ENCODE measurements at places on chromosomes 4 and X. TPM values are rescaled to one million over a fixed set of nuclear protein-coding genes. Genes with fewer than 3 reads are reported as not detected.

DNA sequence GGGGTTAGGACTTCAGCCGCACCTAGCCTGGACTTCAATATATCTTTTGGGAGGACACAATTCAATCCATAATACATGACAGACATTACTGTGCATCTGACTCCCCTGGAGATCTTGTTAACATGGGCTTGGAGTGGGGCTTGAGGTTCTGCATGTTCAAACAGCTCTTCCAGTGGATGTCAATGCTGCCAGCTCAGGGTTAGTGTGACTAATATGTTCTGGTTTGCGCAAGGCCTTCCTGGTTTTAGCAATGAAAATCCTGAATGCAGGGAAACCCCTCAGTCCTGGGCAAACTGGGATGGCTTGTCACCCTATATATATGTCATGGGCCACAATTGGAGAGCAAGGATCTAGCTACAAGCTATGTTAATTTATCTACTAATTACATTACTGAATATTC lies 2.7 kb upstream of the TSPAN7 start:
- DNase-seq = no peak
- H3K27me3 ChIP-seq = no peaks in the 10 kb centered on the region
- peaks cover 6% of the 10 kb centered on the region for H3K4me1 ChIP-seq
- no peaks in the 10 kb centered on the region for H3K36me3 ChIP-seq

DNA sequence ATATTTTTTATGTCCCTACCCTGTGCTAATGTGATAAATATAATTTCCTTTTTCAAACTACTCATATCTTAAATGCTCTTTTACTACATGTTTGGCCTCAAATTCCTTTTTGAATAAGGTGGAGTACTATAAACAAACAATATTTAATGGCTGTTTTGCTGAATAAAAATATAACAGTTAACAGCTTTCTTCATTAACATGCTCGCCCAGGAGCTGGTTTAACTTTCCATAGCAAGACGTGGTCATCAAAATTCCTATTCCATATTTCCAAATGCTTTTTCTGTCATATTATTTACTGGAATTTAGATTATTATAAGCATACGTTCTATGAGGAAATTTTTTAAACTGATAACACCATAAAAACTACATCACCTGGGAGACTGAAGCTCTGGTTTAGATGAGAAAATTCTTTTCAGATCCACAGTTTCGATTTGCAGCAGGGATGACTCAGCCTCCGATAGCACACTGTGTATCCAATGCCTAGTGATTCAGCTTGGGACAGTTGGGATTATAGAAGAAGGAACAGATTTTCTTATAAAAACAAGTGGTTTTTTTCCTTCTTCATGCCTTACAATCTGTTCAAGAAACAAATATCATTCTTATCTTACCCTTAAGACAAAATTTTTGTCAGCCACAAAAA lies 129.1 kb downstream of the FBXO8 start:
- no peak for DNase-seq
- H3K36me3 ChIP-seq = no peaks in the 10 kb centered on the region
- H3K4me3 ChIP-seq = peak overlapping the region; percentile 51

- H3K4me1 ChIP-seq = peaks cover 6% of the 10 kb centered on the region
- no peak for DNase-seq
- H3K27me3 ChIP-seq = no peaks in the 10 kb centered on the region
- H3K36me3 ChIP-seq = no peaks in the 10 kb centered on the region
Observed at GRCh38 chr4:140367738-140368137, 5.7 kb upstream of the SCOC start.

Gene FMR1
- 24.3 TPM for total RNA-seq

Gene PLAC8
- total RNA-seq = 1.5 TPM

- no peak overlapping the region for H3K27ac ChIP-seq
- H3K27me3 ChIP-seq = peaks cover 6% of the 10 kb centered on the region
- H3K4me3 ChIP-seq = no peak overlapping the region
- no peaks in the 10 kb centered on the region for H3K36me3 ChIP-seq
- H3K4me1 ChIP-seq = no peaks in the 10 kb centered on the region
- DNase-seq = peak; percentile 15
Observed at GRCh38 chr4:27684610-27685011, 824.0 kb downstream of the STIM2 start.

Gene XAGE1A
- total RNA-seq = not detected

Measured in left ventricle myocardium inferior (tissue), 1 donor.